Stimulated activated CD8-positive, alpha-beta memory T cell treated with anti-CD3 and anti-CD28 coated beads, Interleukin-7, amount 100 ng/mL, for 1 hour (primary cell): ENCODE measurements at places on chromosomes 3 and 15.

- DNase-seq: peak; percentile 18
Measured at GRCh38 chr3:177358091-177358976, 161.1 kb upstream of the TBL1XR1 start.

DNA sequence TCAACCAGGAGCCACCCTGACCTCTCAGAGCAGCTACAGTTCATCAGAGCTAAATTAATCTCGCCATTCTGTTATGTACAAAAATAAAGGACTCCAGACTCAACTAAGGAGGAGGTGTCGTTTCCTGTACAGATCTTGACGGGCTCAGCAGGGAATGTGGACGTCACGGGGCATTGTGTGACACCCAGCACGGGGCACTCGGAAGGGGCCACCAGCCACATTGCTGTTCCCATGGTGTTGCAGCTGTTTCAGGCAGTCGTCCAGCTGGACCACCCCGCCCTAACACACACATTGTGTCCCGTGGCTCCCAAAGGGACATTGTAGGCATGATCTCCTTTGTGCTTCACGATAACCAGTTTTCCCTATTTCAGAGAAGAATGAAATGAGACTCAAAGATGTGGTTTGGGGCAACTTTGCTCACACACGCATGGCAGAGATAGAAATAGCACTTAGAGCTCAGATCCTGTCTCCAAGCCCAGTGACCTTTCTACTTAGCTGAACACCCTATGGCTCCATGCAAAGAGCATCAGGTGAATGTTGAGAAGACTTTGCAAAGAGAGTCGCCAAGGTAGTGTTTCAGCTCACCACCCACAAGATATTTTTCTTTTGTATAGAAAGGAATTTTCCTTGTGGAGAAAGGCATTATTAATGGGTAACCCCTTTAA lies 5.5 kb downstream of the SSUH2 start:
- DNase-seq: no peak

DNA sequence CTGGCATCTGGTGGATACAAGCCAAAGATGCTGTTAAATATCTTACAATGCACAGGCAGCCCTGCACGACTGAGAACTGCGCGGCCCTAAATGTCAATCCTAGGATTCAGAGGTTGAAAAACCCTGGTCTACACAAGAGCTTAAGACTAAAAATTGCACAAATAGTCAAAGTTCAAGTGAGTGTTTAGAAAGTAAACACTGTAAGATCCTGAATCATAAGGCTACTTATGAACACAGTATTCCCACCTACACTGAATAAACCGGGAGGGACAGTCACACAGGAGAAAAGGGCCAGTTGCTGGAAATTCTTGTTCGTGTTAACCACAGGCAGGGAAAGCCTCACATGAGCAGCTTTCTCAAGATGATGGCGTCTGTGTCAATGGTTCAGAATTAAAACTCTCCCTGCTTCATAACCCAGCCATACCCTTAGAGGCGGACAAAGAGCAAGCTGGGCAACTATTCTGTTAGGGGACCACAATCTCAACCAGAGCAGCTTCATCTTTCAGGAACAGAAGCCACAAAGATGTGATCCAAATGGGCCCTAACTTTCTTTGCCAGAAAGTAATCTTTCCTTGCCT lies 37.7 kb downstream of the LRIG1 start:
- no peak for DNase-seq

- no peak for DNase-seq
Measured at GRCh38 chr15:71272932-71273331, 157.7 kb downstream of the THSD4 start.

- DNase-seq: no peak
Measured at GRCh38 chr3:188948281-188948996, 223.3 kb upstream of the TPRG1 start.

GRCh38 chr3:133927540-133928066 lies 31.9 kb upstream of the RAB6B start:
- peak; percentile 64 for DNase-seq

GRCh38 chr3:148992027-148992634 lies 791 bp downstream of the GYG1 start:
- no peak for DNase-seq

DNA sequence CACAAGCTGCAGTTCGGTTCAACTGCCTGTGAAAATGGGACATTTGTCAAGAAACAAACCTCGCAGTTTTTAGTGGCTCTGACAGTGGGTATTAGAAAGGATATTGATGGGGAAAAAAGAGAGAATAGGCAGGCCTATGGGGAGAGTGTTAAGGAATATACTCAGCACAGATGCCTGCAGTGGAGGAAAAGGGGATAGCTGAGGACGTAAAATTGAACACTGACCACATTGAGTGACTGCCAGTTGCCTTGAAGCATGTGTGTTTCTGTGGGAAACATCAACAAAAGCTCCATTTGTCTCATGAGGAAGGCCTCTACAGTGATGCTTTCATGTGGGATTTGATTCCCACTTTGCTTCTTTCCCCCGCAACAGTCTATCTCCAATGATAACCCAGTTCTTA lies 1042.1 kb downstream of the TUSC7 start:
- no peak for DNase-seq
